ENCODE measurements at places on chromosomes 6 and 20. TPM values are rescaled to one million over a fixed set of nuclear protein-coding genes. Genes with fewer than 3 reads are reported as not detected.

TAAR2 gene
- polyA plus RNA-seq: not detected

STX11 gene
- polyA plus RNA-seq: 14.4 TPM

GRCh38 chr6:147782302-147782701 lies 273.8 kb downstream of the SAMD5 start:
- no peaks in the 10 kb centered on the region for H3K4me1 ChIP-seq
- H3K4me3 ChIP-seq: no peak overlapping the region
- H3K27me3 ChIP-seq: no peaks in the 10 kb centered on the region
- DNase-seq: no peak
- H3K36me3 ChIP-seq: no peaks in the 10 kb centered on the region

DNA sequence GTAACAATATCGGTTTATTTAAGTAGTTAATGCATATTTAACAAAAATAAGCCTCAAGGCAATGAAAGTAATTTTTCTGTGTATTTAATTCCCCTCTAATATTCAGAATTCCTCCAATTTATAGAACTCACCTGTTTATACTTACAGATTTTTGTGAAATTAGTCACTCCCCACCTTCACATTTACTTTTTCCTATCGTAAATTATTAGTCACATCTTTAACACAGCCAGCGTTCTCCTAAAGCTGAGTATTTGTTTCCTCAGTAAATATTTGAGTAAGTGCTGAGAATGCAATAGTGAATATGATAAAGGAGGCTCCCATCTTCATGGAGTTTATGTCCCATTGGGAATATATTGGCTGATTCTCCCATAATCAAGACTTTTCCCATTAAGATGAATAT lies 88.0 kb downstream of the SYCP2 start:
- no peaks in the 10 kb centered on the region for H3K27me3 ChIP-seq
- DNase-seq: no peak
- no peaks in the 10 kb centered on the region for H3K4me1 ChIP-seq
- no peak overlapping the region for H3K4me3 ChIP-seq

- no peak overlapping the region for H3K4me3 ChIP-seq
- no peak for DNase-seq
- no peak overlapping the region for H3K27ac ChIP-seq
- no peaks in the 10 kb centered on the region for H3K36me3 ChIP-seq
- peaks cover 25% of the 10 kb centered on the region for H3K4me1 ChIP-seq
Measured at GRCh38 chr20:47125508-47125757, 230.8 kb downstream of the EYA2 start.

- H3K36me3 ChIP-seq: no peaks in the 10 kb centered on the region
- DNase-seq: no peak
- peak overlapping the region; percentile 88 for H3K4me3 ChIP-seq
- H3K27me3 ChIP-seq: no peaks in the 10 kb centered on the region
- H3K27ac ChIP-seq: peak overlapping the region; percentile 90
Measured at GRCh38 chr20:46688151-46689081, 828 bp downstream of the TP53RK start.

DNA sequence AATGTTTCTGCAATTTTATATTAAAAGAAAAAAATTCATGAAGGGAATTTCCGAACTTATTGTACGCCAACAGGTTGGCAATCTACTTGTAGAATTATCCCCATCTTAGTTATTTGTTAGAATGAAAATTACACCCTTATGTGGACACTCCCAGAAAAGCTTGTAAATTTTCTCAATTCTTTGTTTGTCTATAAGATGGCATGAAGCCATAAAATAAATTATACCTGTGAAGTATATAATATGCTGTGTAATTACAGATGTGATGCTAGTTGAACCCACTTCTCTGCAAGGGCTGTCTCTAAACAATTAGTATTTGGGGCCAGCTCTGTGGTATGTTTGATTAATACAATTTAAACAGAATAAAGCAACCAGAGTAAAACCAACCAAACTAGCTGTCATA lies 52.1 kb upstream of the DSP start:
- H3K4me1 ChIP-seq: no peaks in the 10 kb centered on the region
- H3K36me3 ChIP-seq: no peaks in the 10 kb centered on the region
- no peak overlapping the region for H3K4me3 ChIP-seq

- no peak for DNase-seq
- no peak overlapping the region for H3K4me3 ChIP-seq
- H3K27me3 ChIP-seq: no peaks in the 10 kb centered on the region
- peaks cover 21% of the 10 kb centered on the region for H3K4me1 ChIP-seq
- no peaks in the 10 kb centered on the region for H3K36me3 ChIP-seq
Measured at GRCh38 chr6:167841981-167842380, 15.3 kb downstream of the AFDN start.

DNA sequence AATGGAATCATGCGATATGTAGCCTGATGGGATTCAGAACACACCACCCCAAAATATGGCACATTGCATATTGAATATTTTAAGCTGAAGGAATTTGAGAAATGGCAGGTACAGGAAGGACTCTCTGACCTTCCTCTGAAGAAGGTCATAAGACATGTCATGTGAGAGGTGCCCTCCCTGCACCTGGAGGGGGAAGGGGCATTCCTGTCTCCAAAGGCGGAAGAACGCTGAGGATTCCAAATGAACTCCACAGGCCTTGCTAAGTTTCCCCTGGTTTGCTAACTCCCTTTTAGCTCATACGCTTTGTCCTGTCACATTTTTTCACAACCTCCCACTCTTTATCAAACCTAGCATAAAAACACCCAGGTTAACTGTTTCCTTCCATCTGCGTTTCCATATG lies 347.8 kb downstream of the CDKAL1 start:
- H3K4me1 ChIP-seq: no peaks in the 10 kb centered on the region
- no peaks in the 10 kb centered on the region for H3K27me3 ChIP-seq
- H3K27ac ChIP-seq: no peak overlapping the region
- DNase-seq: no peak
